ENCODE measurements at places on chromosomes 11 and 22. TPM values are rescaled to one million over a fixed set of nuclear protein-coding genes. Genes with fewer than 3 reads are reported as not detected.

DNA sequence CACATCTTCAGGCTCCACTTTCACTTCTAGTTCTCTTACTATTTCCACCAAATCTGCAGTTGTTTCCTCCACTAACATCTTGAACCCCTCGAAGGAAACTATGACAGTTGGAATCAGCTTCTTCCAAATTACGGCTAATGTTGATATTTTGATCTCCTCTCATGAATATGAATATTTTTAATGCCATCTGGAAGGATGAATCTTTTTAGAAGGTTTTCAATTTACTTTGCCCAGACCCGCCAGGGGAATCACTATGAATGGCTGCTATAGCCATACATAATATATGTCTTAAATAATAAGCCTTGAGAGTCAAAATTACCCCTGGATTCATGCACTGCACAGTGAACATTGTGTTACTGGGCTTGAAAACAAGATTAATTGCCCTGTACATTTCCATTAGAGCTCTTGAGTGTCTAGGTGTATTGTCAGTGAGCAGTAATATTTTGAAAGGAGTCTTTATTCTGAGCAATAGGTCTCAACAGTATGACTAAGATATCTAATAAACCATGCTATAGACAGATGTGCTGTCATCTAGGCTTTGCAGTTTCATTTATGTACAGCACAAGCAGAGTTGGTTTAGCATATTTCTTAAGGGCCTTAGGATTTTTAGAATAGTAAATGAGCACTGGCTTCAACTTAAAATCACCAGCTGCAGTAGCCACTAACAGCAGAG is 48.3 kb upstream of the LRRC55 start:
- DNase-seq: no peak

Gene CRYAB
- not detected for total RNA-seq

Gene KMT2A
- 140 TPM for total RNA-seq

DNA sequence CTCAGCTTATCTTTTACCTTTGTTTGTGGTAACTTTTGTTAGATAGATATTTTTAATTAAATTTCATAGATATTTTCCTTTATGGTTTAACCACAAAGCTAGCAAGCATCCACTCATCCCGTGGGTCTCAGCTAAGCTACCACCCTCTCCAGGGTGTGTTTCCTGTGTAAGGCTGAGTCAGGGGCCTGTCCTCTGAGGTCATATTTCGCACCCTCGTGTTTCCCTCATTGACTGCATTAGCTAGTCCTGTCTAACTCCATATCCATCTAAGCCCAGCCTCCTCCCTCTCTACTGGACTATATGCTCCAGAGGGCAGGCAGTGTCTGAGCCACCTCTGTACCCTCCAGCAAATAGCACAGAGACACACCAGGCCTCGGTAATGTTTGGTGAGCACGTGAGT is 16.7 kb downstream of the XRRA1 start:
- DNase-seq: no peak

Gene PAX6
- not detected for total RNA-seq

Gene PHLDA2
- total RNA-seq: 1.3 TPM

- DNase-seq: no peak
Measured at GRCh38 chr11:65742353-65742752, 21.8 kb upstream of the RNASEH2C start.

GRCh38 chr11:63583357-63583677 is 20.1 kb upstream of the PLAAT2 start:
- DNase-seq: no peak

GRCh38 chr11:132540581-132540980 is 991.7 kb downstream of the OPCML start:
- DNase-seq: no peak

- no peak for DNase-seq
Measured at GRCh38 chr22:44353041-44353440, 40.3 kb upstream of the SHISAL1 start.

Gene CD248
- 3.4 TPM for total RNA-seq

DNA sequence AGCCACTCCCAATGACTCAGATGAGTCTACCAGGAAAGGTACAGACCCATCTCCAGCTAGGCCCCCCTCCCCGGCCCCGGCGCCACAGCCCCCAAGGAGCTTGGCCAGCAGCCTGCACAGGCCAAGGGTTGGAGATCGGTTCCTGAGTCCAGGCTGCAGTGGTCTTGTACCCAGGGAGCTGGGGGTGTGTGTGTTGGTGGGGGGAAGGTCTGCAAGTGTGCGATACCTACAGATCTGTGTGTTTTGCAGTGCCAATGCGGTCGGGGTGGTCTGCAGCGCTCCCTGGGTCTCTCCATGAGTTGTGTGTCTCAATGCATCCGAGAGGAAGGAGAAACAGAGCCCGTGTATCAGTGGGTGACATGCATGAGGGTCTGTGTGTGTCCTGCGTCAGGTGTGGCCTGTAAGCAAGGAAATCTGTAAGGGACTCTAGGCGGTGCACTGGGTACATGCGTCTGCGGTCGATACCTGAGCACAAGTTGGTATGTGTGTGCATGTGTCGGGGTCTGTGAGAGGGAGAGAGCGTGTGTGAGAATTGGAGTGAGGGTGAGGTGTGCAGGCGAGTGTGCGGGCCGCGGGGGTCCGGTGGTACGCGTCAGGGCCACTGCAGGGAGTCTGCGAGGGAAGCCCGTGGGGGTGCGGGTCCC is 645 bp downstream of the CDC42BPG start:
- DNase-seq: no peak

DNA sequence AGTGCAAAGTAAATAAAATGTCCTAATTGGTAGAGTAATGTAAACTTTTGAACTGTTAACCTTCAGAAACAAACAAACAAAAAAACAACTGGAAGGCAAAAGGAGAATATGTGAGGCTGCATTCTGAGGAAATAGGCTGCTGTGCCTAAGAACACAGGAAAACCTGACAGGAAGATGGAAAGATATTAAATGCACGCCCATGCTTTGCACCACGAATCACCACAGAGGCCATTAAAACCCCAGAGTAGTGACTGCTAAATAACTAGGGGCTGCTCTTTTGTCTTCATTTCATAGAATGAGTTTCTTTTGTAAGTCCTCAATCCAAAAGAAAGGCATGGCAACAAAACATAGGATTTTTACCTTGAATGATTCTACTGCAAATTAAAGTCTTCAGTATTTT is 436.0 kb downstream of the RAB38 start:
- no peak for DNase-seq

GRCh38 chr11:112842151-112842550 is 119.1 kb upstream of the NCAM1 start:
- DNase-seq: no peak

Gene OR8D1
- total RNA-seq: not detected

- DNase-seq: peak; percentile 43
Measured at GRCh38 chr22:39205344-39206021, 39.3 kb downstream of the PDGFB start.

- DNase-seq: no peak
Measured at GRCh38 chr22:37627121-37627520, 12.3 kb upstream of the SH3BP1 start.
